Astrocyte of the spinal cord (primary cell): ENCODE measurements at places on chromosomes 2 and 18.
A peak's percentile ranks its signal among the peaks of the same experiment; 100 is the strongest.

DNA sequence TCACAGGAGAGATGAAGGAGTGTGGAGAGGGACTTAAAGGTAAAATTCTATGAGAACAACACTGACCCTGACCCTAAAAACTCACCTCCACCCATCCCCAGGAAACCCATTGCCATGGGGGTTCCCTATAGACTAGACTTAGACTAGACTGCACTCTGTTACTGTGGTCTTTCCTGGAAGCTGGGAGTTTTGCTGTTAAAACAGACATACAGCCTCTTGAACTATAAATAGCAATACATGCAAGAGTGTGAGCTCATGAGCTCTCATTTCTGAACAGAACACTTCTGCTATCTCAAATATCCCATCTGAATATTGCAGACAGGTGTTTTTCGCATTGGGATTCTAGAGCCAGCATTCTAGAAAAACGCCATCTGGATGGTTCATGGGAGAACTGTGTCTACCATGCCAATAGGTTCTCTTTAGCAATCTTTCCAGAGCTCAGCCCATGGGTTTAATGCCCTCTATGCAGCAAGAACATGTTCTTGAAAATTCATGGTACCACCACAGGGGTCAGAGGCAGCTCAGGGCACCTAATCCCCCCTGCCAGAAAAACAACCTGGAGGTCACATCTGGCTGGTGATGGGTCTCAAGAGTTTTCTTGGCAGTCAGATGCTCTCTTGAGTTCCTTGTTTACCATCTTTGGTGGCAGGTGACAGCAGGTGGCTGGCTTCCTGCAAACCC is 51.9 kb downstream of the SLC14A2 start:
- DNase-seq, result no peak

DNA sequence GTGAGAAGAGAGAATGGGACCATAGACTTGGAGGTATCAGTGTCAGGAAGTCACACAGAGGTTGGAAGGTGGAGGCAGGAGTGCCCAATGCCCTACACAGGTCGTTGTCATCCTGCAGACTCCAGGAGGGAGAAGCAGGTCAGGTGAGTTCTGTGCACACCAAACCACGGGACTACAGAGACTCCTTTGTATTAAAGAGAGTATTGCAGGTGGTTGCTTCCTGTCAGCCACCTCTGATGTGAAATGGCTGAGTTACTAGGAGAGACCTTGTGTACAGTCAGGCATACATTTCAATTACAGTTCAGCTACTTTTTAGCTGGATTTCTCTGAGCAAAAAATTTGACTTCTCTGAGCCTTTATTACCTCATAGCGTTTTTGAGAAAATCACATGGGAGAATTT is 51.6 kb downstream of the SPP2 start:
- DNase-seq, result no peak

- no peak for DNase-seq
Observed at GRCh38 chr2:179606141-179606540, 255.3 kb downstream of the ZNF385B start.

GRCh38 chr2:27888790-27889189 is 1.4 kb downstream of the RBKS start:
- DNase-seq, result peak; percentile 46

DNA sequence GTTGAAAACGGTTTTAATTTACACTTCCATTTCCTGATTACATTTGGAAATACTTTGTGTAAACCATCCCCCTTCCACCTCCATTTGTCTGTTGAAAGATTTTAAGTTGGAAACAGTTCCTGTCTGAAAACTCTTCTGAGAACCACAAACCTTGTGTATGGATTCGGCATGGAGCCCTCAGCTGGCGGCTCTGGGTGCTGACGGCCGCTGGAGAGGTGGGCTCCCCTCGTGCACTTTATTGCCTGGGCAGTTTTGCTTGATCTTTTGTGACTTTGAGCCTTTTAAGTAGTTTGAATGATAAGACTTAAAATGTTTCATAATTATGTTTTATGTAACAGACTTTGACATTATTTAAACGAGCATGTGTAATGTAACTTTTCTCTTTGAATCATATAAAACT is 11.1 kb downstream of the KLF11 start:
- no peak for DNase-seq

DNA sequence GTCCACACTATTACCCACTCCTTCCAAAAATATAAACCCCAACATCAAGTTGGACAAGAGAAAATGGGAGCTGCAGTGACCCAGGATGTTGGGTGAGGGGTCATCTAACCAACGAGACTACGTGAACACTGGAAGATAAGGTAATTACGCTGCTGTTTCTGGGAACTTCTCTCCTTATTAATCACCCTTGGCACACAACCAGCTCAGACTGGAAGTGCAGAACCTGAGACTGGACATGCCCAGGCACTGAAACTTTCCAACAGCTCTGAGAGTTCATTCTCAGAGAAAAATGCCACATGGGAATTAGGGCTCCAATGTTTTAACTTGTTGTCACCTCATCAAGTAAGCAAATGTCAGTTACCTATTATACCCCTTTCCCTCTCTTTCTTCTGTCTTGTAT is 135.3 kb downstream of the CCDC148 start:
- peak; percentile 54 for DNase-seq

DNA sequence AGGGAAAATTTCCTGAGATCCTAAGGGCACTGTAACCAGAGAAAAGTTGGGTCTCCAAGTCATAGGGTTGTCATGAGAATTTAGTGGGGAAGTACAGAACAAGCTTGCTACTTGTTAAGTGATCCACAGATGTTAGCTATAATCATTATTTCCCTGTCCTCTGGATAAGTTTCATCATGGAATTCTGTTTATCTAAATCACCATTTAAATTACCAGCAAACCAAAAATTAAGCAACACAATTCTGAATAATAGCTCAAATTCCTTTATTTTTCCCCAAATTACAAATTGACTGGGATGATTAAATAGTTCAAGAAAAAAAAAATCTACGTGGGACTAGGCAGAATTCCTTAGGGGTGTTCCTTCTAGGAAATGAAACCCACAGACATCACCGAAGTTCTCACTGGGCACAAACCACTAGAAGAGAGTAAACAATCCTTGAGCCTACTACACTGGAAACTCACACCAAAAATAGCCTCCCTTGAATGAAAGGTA is 159.5 kb downstream of the COL6A3 start:
- DNase-seq, result peak; percentile 83

GRCh38 chr2:80363791-80364349 is 59.3 kb upstream of the LRRTM1 start:
- no peak for DNase-seq

GRCh38 chr2:854460-854859 is 96.2 kb upstream of the SNTG2 start:
- no peak for DNase-seq

DNA sequence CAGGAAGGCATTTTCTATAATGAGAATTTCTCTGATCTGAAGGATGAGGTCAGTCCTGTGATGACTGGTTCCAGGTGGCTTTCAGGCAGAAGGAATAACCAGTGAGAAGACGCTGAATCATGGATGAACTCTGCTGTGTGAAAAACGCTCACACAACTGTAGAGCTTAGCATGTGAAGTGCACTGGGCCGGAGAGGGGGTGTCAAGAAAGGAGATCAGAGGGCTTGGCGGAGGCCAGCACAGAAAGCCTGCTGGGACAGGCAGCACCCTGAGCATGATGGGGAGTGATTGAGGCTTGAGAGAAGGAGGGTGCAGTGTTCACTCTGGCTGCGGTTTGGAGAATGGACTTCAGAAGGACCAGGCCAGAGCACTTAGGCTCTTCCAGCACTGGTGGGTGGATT is 236.5 kb downstream of the TPGS2 start:
- DNase-seq, result no peak

GRCh38 chr18:22377769-22378168 is 39.9 kb downstream of the CTAGE1 start:
- DNase-seq, result no peak

DNA sequence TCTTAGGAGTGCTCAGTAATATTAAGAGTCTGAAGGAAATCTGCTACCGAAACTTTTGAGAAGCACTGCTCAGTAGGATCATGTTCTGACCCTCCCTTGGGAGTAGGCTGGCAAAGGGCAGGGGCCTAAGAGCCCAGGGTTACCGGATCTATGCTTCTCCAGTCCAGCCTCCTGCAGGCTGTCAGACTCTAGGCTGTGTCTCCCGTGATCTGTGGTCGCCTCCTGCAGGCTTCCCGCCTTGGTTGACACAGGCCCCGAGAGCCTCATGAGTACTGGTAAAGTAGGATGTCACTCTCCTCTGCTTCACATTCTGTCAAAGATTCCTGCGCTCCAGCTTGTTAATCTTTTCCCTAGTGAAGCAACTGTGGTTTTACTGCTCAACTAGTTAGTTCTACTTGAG is 647.8 kb upstream of the RAB6C start:
- DNase-seq, result no peak

DNA sequence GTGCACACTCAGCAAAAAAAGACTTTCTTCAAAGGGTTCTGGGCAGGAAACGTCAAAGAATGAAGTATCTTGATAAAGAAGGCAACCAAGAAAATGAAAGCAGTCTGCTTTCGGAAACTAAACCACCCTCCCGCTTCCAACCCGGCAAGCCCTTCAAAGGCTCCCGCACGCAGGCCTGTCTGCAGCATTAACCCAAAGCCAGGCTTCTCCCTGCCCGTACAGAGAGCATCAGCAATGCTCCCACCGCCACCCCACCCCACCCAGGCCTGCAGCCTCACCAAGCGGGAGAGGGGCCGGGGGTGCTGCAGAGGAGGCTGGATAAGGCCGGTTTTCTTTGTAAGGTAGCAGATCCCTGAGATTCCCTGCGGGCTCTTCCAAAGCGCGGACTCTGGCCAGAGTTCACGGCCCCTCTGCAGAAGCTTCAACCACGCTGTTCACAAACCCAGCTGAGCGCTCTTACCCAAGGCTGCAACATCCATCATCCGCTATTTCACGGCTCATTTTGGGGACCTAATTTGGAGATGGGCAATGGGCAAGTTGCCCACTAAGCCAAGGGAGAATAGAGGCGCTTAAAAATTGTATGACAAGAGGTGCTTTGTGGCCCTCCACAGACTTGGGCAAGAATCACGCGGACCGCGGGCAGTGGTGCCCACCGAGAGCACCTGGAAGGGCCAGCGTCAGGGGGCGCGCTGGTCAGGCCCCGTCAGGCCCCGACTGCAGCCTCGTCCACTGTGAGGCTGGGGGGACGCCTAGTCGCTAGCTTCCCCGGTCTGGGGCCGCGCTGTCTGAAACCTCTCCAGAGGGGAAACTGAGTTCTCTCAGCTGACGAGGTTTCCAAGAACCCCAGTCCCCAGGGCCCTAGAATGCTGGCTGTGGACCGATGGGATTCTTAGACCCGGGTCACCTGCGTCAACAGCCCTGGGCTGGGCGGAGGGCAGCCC is 225.4 kb upstream of the ID2 start:
- DNase-seq, result no peak

DNA sequence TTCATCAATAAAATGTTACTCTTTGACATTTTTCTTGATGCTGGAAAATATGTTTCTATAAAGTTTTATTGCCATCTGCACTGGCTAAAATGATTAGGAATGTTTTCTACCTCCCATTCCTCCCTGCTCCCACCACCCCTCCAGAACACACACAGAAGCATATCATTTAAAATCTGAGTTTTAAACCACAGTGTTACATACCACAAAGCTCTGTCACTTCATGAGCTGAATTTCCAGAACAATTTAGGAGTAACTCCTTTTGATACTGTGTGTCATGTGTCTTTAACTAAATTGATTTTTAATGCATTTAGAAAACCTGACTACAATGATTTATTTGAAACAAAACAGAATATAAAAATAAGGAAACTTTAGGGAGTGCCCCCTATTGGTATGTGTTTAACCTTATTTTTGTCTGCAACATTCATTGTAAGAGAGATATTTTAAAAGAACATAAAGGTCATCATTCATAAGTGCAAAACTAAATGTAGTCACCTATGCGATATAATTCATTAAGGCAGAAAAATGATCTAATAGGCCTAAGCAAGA is 52.0 kb downstream of the FEZ2 start:
- DNase-seq, result no peak

GRCh38 chr2:12416600-12416999 is 300.1 kb upstream of the TRIB2 start:
- DNase-seq, result peak; percentile 34

- no peak for DNase-seq
Observed at GRCh38 chr2:67977464-67977863, 85.3 kb downstream of the C1D start.

DNA sequence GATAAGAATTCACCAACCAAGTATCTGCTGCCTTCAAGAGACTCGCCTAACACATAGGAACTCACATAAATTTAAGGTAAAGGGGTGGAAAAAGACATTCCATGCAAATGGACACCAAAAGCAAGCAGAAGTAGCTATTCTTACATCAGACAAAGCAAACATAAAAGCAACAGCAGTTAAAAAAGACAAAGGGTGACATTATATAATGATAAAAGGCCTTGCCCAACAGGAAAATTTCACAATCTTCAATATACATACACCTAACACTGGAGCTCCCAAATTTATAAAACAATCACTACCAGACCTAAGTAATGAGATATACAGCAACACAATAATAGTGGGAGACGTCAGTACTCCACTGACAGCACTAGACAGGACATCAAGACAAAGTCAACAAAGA is 41.4 kb downstream of the NEMP2 start:
- no peak for DNase-seq

GRCh38 chr2:82120115-82120514 is 1815.6 kb upstream of the LRRTM1 start:
- DNase-seq, result no peak

GRCh38 chr2:46184794-46185583 is 112.2 kb upstream of the EPAS1 start:
- no peak for DNase-seq

GRCh38 chr2:51145761-51146160 is 113.8 kb upstream of the NRXN1 start:
- no peak for DNase-seq

DNA sequence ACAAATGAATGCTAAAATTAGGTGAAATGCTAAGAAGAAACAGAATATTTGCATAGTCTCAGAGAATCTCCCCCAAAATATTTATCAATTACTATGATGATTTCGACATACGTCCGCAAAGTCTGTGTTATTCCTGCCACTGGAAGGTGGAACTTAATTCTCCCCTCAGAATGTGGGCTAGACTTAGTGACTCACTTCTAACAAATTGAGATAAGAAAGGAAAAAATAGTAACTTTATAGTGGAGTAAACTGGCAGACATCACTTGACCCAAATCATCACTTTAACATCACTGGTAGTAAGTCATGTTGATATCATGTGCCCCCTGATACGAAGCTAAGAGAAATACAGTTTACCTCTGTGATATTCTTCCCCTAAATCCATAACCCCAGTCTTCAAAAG is 23.5 kb downstream of the HADHB start:
- DNase-seq, result peak; percentile 10

DNA sequence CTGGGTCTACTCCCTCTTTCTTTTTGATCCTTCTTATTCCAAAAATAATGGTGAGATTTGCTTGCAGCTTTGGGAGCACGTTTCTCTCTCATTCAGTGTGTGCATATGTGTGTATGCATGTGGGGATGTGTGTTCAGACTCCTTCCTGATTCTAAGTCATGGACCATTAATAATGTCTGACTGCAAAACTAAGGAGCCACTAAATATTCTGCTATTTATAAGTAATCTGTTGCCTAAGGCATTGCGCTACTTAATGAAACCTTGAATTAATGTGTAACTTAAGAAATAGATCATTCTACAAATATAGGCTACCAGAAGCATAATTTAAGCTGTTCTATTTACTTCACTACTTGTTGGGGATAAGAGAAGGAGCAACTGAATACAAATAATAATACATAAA is 182.1 kb downstream of the TFCP2L1 start:
- no peak for DNase-seq

- no peak for DNase-seq
Observed at GRCh38 chr18:69556228-69556627, 155.5 kb downstream of the DOK6 start.
